ACHN (cell line): ENCODE measurements at places on chromosomes 2 and 18.

GRCh38 chr18:51153659-51154371, 43.7 kb downstream of the MEX3C start:
- no peak for DNase-seq

DNA sequence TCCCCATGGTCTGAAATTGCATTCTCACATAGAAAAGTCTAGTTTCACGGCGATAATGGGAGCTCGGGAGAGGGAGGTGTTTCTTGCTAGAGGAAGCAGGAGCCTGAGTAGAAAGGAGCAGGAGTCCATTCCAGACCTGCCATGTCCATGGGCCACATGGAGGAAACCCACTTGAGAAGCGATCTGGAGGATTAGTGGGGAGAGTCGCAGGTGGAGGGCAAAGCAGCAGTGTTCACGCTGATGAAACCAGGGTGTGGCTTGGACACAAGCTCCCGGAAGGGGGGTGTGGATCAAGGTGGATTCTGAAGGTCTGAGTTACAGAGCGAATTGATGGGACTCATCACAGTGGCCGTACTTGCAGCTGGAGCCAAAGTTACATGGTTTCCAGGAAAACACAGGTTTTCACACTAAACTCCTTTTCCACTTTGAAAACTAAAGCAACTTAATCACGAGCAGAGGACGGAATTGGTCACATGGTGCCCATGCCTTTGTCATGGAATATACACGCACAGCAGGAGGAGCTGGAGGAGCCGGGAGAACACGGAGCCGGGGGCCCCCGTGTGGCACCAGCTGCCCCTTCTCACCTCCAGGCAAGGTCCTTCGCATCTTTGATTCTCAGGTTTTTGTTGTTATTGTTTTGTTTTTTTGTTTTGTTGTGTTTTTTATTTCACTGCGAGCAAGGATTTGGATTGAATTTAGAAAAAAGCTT, 255.1 kb upstream of the MYT1L start:
- DNase-seq, result no peak

- no peak for DNase-seq
These were observed 92.3 kb downstream of the CCBE1 start for GRCh38 chr18:59604877-59605276.

DNA sequence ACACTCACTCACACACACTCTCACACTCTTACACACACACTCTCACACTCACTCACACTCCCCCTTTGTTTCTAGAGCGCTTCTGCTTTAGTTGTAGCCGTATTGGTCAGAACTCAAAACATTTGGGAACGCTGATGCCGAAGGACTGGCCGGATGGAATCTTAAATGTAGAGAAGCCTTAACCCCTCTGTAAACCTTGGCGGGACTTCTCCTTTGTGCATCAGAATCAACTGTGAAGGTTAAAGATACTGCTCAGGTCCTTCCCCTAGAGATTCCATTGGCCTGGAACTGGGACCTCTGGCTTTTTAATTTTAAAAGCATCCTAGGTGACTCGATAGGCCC, 18.3 kb downstream of the SH3BP4 start:
- DNase-seq, result no peak

DNA sequence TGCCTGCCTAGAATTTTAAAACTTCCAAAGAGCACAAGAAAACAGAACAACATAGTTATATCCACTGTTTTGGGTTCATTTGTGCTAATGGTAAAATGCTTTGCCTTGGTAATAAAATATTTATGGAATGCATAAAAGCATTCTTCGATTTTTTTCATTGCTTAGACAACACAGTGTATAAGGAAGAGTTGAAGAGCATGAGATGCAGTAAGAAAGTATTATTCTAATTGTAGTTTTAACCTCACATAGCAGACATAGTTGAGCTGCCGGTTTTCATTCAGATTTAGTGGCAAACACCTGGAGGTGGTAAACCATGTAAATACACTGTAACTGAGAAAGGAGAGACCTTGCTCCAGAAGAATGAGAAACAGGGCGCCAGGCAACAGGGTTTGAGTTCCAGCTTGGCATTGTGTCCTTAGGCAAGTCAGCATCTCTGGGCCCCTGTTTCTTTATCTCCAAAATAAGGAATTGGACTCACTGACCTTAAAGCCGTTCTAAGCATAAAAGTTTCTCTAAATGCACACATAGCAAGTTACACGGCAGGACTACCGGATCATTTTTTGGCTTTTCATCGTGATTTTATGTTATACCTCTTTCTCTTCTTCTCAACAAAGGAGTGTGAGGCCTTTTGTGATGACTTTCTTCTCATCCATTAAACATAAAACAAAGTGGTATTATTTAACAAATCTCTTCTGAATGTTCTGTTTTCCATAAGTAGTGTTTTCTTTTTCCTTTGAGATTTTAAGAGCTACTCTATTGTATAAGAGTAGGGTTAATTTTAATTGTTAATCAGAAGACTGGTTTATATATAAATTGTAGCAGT, 7.9 kb downstream of the UGP2 start:
- no peak for DNase-seq

DNA sequence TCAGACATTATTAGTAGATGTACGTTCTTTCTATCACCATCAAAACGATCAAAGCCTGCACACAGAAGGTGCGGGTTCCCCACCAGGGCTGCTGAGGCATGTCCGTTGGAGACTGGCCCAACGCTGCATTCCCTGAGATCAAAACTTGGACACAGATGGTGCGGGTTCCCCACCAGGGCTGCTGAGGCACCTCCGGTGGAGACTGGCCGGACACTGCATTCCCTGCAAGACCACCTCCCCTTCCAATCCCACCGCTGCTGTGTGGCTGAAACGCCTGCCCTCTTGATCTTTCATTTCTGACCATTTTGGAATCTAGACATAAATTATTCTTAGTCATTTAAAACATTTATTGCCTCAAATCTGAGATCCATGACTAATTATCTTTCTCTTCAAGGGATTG, 254.2 kb upstream of the SALL3 start:
- DNase-seq, result no peak

- DNase-seq, result no peak
These were observed 105.2 kb downstream of the RBM43 start for GRCh38 chr2:151156431-151156830.

DNA sequence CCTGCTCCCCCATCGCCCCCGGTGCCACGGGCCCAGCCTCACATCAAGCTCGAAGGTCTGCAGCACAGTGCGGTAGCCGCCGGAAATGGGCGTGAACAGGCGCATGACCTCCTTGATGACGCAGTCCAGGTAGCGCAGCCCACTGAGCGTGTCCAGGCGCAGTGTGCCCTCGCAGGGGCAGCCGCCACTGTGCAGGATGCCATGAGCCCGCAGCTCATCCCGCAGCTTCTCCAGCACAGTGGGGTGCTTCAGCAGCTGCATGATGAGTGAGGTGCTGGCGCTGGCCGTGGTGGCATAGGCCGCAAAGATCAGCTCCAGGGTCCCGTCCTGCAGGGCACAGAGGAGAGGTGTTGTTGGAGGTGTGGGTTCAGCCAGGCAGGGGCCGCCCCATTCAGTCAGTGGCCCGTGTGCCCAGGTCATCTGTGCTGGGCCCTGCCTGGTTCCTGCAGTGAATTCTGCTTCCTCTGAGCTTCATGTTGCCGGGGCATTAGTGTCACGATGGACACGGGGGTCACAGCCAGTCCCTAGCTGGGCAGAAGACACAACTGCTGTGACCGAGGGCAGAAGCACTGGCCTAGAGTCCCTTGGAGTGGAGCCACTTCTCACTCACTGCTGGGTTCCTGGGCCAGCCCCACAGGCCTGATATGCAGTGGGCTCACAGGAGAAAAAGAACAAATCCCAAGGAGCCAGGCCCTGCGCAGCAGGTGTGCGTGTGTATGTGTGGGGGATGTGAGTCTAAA, 14.5 kb downstream of the CYP26B1 start:
- DNase-seq, result no peak

DNA sequence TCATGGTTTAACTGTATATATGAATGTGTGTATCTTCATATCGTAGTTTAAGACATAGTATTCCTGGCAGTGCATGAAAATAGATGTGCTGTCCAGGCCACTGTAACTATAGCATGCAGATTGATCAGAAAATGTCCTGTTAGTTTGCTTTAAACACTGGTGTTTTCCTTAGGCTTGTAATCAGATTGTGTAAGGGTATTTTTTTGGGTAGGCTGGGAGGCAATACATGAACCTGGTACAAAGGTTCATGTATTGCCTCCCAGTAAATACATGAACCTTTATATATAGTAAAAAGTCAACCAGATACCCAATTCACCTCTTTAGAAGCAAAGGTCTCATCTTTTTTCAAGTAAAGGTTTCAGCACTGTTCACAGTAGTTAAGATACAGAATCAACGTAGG, 1.6 kb downstream of the COQ10B start:
- no peak for DNase-seq

DNA sequence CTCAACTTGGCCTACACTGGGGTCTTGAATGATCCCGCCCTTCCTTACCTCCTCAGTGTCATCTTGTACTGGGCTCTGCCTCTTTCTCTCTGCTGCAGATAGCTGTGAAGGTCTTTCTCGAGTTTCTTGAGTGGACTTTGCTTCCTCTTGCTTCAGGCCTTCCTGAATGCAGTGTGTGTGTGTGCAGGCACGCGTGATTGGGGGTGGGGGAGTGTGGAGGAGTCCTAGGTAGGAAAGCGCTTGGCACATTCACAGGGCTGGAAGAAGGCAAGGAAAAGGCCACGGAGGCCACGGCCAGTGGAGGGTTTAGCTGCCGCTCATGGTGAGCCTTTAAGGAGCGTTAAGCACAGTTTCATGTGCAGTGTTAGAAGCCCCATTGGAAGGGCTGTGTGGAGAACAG, 5.5 kb downstream of the RALB start:
- DNase-seq, result no peak

DNA sequence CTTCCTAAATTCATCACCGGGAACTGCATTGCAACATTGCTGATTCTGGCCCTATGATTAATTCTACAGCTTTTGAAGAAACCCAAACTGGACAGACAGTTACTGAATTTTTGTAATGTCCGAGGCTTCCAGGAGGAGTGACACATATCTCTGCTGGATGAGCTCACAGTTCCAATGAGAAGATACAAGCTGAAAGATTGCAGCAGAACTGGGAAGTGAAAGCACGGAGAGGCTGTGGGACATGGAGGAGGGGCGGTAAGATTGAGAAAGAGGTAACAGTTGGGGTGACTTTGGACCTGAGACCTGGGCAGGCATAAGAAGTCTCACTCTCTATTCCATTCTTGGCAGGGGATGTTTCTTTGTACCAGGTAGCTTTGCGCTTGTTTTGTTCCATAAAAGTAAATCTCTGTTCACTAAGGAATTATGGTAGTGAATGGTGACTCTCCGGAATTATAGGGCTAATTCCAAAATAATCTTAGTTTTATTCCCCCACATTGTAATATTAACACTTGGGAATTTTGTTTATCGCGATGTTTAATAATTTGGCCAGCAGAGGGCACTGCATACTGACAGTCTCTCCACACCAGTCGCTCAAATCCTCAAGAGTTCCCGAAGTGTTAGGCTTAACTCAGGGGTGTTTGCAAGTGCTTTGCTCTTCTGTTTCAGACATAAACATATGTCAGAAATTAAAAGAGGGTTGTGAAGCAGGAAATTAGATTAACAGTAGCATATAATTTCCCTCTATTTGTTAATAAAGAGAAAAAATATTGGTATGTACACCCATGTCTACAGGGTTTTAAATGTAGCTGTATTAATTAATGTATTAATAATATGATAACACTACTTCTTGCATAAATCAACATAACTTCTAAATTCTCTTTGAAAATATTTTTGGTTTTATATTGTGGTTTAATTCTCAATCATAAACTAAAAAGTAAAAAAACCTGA, 201.4 kb downstream of the SOCS6 start:
- DNase-seq, result peak; percentile 52

- no peak for DNase-seq
These were observed 17.3 kb upstream of the ARHGAP25 start for GRCh38 chr2:68717305-68717661.

DNA sequence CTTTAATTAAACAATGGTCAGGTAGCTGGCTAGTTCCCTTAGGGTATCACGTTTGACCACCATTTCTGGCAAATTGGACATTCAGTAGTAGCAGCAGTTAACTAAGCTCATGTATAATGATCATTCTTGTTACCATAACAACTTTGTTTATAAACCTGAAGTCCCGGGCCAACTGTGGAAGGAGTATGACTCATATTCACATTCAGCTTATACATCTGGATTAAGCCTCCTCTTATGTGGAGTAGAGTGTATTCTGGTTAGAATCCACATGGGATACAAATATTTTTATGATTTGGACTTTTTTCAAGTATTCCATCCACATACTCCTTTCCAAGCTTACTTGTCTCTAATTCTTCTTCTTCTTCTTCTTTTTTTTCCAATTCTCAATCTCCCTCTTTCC, 70.3 kb upstream of the ZSWIM2 start:
- DNase-seq, result peak; percentile 19

DNA sequence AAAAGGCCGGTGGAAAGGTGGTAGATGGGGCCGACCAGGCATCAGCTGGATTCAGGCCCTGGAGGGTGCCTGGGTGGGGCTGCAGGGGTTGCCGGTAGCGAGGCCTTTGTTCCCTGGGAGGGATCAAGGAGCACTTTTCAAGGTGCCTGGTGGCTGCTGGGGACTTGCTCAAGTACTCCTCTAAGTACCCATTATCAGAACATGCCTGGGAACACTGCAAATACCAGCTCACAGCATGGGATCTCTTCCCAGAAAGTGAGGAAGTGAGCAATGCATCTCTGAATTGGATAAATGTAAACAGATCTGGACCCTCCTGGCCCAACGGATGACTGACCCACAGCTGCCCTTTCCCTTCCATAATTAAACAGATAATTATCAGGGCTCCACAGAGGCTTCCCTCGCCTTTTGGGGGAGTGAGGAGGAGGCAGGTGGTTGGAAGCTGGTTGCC, 210.5 kb downstream of the SH3RF3 start:
- no peak for DNase-seq

- DNase-seq, result peak; percentile 45
These were observed 90.9 kb downstream of the SP3 start for GRCh38 chr2:173874003-173874893.

DNA sequence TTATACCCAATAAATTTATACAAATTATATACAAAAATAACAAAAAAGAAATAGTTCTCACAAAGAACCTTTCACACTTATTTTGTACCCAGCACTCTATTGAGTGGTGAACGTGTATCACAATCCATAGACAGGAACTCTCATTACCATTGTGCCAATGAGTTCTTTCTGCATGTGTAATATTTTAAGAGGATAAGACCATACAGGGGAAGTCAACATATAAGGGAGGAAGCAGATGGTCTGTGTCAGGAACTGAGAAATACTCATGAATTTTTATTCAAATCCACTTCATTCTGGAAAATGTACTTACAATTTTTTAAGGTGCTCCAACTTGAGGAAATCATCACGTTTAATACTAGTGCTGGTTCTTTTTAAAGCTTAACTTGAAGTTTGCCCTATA, 27.1 kb upstream of the ELOA2 start:
- no peak for DNase-seq

DNA sequence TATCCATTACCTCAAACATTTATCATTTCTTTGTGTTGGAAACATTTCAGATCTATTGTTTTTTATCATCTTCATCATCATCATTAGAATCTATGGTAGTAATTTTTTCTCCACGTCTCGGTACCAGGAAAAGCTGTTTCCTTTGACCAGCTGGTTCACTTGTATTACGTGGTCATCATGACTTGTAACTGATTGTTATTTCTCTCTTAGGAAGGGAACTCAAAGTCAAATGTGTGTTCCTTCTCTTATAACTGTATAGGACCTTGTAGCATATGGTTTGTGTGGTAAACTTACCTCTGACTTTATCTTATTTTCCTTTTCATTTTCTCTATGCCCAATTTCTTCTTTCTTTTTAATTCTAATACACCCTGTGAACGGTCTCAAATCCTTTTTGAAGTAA, 16.5 kb downstream of the NCOA1 start:
- DNase-seq, result no peak

GRCh38 chr2:230043461-230043860, 25.3 kb downstream of the SLC16A14 start:
- DNase-seq, result no peak
